Effector CD8-positive, alpha-beta T cell (primary cell): ENCODE measurements at places on chromosomes 2 and 18.
A peak's percentile ranks its signal among the peaks of the same experiment; 100 is the strongest.

GRCh38 chr18:78986018-78986481 lies 6.4 kb downstream of the SALL3 start:
- no peak for DNase-seq

GRCh38 chr2:231930593-231931281 lies 4.5 kb upstream of the NPPC start:
- no peak for DNase-seq

GRCh38 chr2:10276481-10277292 lies 26.0 kb upstream of the HPCAL1 start:
- no peak for DNase-seq

GRCh38 chr2:196322973-196323810 lies 151.8 kb upstream of the STK17B start:
- DNase-seq = no peak

GRCh38 chr2:207123776-207124391 lies 41.9 kb downstream of the KLF7 start:
- no peak for DNase-seq

GRCh38 chr2:156625360-156626170 lies 189.4 kb downstream of the GPD2 start:
- DNase-seq = no peak

- DNase-seq = no peak
Observed at GRCh38 chr2:196516564-196516963, 123.0 kb upstream of the CCDC150 start.

GRCh38 chr2:186641132-186641806 lies 51.4 kb downstream of the ITGAV start:
- DNase-seq = no peak

DNA sequence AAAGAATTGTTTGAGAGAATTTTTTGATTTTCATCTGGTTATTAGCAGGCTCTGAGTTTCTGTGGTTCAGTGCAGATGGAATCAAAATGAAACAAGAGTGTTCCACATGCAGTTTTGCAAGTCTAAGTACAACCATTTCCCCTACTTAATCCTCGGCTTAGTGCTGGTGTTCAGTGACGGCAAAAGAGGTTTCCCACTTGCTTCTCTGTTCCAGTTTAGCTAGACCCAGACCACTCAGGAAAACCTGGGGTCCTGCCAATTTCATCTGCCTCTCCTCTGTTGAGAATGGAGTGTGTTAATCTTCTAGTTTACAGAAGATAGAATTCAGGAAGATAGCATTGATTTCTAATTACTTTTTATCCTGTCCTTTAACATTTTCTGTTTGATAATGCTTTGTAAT lies 996.2 kb upstream of the FANCL start:
- no peak for DNase-seq

- DNase-seq = no peak
Observed at GRCh38 chr2:200456567-200456966, 53.3 kb downstream of the KCTD18 start.

GRCh38 chr18:12327510-12328178 lies 19.6 kb downstream of the TUBB6 start:
- DNase-seq = peak; percentile 40

DNA sequence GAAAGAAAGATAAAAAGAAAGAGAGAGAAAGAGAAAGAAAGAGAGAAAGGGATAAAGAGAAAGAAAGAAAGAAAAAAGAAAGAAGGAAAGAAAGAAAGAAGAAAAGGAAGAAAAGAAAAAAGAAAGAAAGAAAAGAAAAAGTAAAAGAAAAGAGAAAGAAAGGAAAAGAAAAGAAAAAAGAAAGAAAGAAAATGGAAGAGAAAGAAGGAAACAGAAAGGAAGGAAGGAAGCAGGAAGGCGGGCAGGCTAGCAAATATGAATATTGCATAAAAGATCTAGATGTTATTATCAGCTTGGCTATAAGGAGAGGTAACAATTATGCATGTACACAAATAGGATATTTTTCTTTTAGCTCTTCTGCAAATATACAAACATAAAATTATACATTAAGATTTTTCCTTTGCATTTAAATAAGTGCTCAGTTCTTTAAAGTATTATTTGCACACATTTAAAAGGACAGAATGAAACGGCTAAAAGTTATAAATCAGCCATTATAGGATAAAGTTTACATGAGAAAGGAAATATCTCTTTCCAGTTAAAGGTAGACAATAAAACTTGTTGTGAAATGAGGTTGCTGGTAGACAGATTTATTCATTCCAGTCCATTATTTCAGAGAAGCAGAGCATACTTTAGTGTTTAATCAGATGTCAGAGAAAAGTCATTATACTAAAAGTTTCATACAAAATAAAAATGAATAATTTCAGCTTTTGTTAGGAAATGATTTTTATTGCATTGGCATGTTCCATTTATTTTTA lies 511.4 kb downstream of the KCNJ3 start:
- DNase-seq = no peak

GRCh38 chr18:62659698-62660097 lies 55.6 kb upstream of the PHLPP1 start:
- no peak for DNase-seq

- no peak for DNase-seq
Observed at GRCh38 chr2:201358684-201359083, 1.5 kb upstream of the FLACC1 start.

GRCh38 chr2:231339316-231339715 lies 56.2 kb upstream of the B3GNT7 start:
- DNase-seq = no peak

GRCh38 chr2:210046851-210047500 lies 44.5 kb downstream of the RPE start:
- no peak for DNase-seq

DNA sequence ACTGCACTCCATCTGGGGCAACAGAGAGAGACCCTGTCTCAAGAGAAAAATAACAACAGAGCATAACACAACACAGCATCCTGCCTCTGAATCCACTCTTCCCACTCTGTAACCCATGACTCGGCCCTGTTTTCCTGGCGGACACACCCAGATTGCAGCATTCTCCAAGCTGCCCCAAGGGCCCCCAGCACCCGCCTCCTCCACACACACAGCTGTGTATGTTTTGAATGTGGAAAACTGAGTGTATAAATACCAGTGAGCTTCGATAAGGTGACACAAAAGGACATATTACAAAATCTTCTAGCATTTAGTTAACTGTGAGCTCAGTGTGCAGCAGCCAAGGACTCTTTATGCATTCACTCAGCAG lies 13.0 kb downstream of the IMPA2 start:
- no peak for DNase-seq

DNA sequence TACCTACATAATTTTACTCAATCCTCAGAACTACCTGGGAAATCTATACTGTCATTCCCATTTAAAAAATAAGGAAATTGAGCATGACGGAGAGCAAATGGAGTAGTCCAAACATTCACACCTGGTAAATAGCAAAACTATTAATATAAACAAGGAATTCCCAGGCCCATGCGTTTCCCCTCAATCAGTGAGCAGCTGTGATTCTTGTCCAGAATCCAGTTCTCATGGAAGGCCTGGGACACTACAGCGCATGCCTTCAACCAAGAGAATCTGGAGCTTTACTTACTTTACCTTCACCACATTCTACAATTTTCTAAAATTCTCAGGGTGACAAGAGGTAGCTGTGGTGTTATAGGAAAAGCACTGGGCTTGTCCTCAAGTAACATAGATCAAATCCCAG lies 259.0 kb downstream of the LRATD1 start:
- no peak for DNase-seq

DNA sequence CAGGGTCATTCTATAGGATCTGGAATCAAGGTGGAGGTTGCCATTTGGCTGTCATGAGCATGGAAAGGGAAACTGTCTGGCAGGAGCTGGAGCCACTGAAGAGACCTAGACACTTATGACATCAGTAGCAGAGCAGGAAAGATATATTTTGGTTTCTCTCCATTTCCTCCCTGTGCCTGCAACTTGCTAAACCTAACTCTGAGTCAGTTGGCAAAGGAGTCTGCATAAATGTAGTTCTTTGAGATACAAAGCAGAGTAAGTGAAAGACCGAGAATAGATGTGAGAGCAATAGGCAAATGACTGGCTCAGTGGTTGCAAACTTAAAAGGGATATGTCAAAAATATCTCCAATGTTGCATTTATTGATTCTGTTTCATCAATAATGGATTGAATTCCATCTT lies 757.7 kb downstream of the KCNJ3 start:
- DNase-seq = no peak

DNA sequence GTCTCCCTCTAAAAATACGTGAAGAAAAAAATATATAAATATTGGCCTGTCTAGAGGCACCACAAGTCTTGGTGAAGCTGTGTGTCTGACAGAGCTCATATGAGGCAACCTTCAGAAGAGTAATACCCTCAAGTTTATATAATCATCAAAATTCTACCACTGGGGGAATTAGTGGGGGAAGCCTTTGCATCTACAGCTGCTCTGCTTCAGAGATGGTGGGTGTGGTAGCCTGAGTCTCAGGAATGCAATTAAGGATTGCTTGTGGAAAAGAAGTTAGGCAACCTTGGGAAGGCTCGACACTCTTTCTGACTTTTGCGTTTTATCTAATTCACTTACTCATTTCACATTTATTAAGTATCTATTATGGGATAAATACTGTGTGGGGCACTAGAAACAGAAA lies 17.4 kb downstream of the TPGS2 start:
- DNase-seq = no peak

- no peak for DNase-seq
Observed at GRCh38 chr2:55917117-55917516, 6.5 kb downstream of the EFEMP1 start.

- no peak for DNase-seq
Observed at GRCh38 chr2:106975641-106976040, 89.7 kb upstream of the ST6GAL2 start.

- no peak for DNase-seq
Observed at GRCh38 chr2:216066230-216066629, 15.4 kb downstream of the PECR start.

DNA sequence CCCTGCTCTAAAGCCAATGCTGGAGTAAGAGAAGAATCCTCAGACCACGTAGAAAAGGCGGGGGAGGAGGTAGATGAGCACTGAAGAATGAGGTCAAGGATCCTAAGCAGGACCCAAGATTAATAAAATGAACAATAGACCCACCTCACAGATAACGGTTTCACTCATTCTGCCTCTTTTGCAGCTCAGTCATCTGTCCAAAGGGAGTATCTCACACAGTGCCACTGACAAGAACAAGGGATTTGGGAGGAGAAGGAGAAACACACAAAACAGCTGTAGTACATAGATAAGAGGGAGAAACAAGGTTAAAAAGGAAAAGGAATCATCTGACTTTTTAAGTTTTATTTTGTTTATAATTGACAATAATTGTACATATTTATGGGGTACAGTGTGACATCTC lies 30.9 kb upstream of the SULT1C4 start:
- no peak for DNase-seq

GRCh38 chr2:104091894-104092293 lies 762.0 kb upstream of the POU3F3 start:
- no peak for DNase-seq

DNA sequence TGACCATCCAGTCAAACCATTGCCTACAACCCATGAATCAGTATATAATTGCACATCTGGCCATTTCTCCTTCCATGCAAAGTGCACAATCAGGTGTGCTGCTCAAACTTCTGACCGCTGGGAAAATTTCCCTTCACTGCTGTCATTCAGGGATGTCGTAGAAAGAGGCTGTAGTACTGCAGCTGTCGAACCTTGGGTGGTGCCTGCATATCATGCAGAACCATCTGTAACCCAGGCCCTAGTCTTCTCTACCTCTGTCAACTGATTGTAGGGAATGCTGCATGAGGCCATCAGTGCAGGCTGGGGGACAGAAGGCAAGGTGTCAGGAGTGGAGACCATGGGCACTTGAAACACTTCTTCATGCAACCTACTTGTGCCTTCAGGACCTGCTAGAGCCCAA lies 267.5 kb downstream of the CALCRL start:
- DNase-seq = no peak

GRCh38 chr2:84526562-84526961 lies 10.3 kb downstream of the DNAH6 start:
- DNase-seq = no peak

- no peak for DNase-seq
Observed at GRCh38 chr2:20653695-20654534, 3.0 kb upstream of the HS1BP3 start.

DNA sequence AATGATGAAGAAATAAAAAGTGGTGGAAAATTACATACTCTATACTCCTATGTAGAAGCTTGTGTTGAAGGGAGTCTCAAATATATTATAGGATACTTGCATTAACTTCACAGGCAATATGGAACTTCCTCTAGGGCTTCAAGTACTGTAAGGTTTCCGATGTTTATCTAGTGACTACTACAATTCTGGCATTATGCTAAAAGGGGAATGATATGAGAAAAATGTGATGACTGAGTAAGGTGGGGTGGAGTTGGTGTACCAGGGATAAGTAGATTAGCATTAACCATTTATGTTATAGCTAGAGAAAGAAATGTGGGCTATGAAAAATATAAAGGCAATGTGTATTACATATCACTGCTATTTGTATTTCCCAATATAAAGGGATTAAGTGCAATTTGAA lies 229.5 kb downstream of the DCC start:
- no peak for DNase-seq

GRCh38 chr2:9029721-9030120 lies 26.2 kb upstream of the MBOAT2 start:
- no peak for DNase-seq

DNA sequence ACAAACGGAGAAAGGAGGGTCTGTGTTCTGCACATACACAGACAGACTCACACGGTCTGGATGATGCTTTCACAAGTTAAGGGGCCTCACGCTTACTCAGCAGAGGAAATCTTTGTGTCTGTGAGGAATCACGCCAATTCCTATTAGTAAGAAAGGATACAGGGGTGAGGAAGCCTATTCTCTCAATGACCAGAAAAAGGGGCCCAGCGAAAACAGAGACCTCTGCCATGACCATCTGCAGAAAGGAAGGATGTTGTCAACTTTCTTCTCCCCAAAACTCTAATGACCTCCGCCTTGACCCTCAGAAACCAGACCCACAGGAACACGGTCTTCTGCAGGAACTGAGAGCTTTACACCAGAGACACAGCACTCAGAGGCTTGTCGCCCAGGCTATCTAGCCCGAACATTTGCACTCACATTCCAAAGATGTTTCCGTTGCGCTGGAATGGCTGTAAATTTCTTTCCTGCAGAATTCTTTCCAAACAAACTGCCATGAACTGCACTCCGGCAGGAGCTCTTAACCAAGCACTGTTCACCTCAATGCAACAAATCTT lies 186.3 kb downstream of the TCF4 start:
- no peak for DNase-seq

- no peak for DNase-seq
Observed at GRCh38 chr2:207930747-207931146, 94.6 kb downstream of the PLEKHM3 start.
